Right renal cortex interstitium (tissue), 3 donors: ENCODE measurements at places on chromosomes 7 and 10.

DNA sequence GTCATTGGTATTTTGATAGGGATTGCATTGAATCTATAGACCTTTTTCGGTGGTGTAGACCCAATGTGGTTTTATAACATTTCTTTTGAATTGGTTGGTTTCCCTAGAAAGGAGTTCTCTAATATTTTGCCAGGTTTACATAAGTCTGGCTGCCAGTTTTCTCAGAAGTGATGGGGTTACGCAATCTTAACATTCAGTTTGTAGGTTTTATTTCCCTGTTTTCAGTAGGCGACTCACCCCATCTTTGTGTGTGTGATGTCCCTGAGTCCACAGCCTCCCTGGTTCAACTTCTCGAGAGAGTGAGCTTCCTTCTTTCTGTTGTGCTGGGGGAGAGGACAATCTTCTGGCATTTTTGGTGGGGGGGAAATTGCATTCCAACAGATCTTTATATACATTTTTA is 9.6 kb upstream of the KIF5B start:
- no peak for DNase-seq

- DNase-seq = no peak
Measured at GRCh38 chr10:14570800-14571199, 203.9 kb downstream of the FAM107B start.

GRCh38 chr10:98417973-98418664 is 3.1 kb upstream of the PYROXD2 start:
- DNase-seq = no peak

- no peak for DNase-seq
Measured at GRCh38 chr7:90817151-90817550, 221.0 kb downstream of the CDK14 start.

GRCh38 chr7:43302773-43303460 is 190.5 kb downstream of the HECW1 start:
- DNase-seq = no peak

DNA sequence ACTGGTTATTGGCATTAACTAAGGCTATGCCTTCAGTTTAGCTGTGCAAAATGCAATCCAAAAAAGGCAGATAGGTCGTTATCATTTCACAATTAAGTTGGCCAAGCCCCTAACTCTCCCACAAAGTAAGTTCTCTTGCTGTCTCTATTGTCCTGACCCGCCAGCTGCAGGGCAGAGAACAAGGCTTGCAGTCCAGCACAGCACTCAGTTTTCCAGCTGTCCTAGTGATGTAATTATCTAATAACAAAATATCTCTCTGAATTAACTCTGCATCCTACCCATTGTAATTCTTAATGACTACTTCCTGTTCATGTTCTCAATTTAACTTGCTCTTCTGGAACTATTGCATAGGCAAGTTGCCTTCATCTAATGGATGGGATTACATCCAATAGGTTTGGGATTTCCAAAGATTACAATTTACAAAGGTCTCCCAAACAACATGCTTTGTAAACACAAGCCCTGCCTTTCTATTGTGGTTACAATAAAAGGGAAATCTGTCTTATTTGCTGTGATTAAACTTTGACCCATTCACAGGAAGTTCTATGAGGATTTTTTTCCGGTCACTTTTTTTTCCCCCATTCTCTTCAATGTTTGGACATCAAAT is 55.2 kb downstream of the CDK6 start:
- DNase-seq = no peak

- no peak for DNase-seq
Measured at GRCh38 chr10:79397051-79397450, 48.4 kb downstream of the ZCCHC24 start.

DNA sequence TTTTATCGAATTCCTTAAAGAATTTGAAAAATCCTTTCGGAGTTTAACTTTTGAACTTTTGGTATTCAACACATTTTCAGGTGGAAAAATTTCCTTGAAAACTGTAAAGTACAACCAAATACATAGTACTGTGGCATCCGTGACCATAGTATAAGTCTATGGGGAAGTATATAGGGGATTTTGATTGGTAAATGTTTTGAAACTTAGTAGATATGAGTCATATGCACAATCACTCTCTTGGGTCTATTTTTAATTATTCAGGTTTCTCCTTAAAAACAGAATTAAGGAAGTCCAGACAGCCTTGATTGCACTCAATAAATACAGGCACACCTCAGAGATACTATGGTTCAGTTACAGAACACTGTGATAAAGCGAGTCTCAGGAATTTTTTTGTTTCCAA is 64.2 kb downstream of the AVL9 start:
- DNase-seq = no peak

GRCh38 chr7:7568553-7568952 is 1.9 kb downstream of the MIOS start:
- no peak for DNase-seq

DNA sequence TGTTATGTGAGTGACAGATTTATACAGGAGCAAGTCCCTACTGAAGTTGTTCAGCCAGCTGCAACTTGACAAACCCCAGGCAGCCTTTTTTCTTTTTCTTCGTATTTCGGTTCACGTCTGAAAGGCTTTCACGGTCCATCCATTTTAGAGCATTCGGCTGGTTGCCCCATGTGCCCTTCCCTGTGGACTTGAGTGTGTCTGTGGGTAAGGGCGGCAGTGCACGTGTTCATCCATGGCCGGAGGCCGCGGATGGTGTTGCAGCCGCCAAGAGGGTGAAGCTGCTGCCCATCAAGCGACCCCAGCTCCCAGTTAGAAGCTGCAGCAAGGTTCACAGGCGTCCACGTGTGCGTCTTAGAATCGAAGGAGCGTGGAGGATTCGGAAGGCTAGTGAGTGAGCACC is 35.9 kb downstream of the PPP2R2D start:
- DNase-seq = no peak

DNA sequence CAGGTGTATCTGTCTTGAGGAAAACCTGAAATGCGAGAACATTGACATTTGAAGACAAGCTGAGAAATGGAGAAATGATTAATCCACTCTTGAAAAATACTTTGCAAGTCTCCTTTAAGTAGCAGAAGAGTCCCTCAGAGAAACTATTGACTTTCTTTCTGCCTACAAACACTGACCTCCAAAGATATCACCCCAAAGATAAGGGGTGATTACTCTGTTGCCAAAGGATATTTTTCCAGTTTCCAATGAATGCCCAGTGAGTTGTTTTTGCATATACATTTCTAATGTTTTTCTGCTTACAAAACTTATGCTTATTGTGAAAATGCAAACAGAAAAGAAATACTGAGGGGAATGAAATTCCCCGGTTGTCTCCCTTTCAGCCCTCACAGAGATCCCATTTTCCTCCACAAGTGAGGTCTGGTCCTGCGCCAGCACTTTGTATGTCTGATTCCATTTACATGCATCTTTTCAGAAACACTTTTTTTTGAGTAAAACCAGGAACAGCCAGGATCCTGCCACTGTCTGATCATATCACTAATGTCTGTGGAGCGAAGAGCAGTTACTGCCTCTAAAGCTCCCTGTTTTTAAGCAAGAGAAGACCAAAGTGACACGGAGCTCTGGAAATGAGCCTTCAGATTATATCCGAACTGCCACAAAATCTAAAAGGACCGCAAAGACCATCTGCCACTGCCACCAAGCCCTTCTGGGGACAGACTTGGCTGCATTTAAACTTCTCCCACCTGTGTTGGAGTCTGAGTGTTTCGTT is 82.9 kb upstream of the PDCD4 start:
- no peak for DNase-seq

DNA sequence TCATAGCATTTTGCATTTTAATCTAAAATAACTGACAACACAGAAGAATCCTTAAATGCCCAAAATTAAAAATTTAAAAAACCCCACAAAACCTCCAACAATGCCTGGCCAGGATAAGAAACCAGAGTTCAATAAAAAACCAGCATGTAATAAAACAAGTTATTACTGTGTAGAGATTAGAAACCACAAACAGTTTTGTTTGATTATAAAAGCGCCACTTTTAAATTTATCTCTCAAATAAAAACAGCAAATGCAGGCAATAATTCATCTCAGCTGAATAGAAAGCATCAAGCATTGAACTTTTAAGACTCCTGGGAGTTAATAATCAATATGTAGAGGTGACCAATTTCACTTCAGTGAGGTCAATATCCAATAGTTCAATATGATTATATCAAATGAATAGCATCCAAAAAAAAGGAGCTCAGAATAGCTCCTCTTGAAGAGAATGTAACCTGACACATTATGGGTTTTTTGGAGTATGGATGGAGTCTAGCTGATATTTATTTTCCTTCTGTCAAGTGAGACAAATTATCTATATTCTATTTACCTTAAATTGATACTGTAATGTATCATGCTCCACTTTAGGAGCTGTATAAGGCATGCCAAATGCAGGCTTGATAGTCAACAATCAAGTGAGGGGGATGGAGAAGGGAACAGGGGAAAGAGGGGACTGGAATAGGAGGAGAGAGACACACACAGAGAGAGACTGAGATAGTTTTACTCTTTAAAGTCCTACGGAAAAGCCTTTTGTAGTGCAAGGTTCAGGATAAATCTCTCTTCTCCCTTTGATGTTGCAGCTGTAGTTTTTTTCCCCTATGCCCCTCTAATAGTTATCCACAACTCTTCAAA is 130.9 kb downstream of the RSU1 start:
- DNase-seq = no peak

DNA sequence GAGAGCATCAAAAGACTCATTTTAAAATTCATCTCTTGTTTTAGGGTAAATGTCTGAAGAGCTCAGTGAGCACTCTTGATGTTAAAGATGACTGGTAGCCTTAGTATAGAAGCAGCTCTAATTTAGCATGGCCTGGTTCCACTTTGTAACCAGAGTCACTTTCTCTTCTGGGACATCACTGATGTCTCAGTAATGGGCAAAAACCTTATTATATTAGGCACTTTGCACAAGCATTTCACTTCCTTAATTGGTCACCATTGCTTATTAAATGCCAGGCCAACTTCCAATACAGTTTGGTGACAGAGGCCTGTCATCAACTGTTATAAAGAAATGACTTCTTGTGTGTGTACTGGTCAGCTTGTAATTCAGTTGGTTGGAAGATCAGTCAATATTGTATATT is 53.0 kb downstream of the STEAP1B start:
- DNase-seq = no peak

GRCh38 chr7:130875901-130876300 is 141.9 kb upstream of the KLF14 start:
- DNase-seq = no peak

- no peak for DNase-seq
Measured at GRCh38 chr10:129604333-129605032, 137.4 kb downstream of the MGMT start.

- no peak for DNase-seq
Measured at GRCh38 chr10:35639021-35639727, 2.9 kb downstream of the FZD8 start.

DNA sequence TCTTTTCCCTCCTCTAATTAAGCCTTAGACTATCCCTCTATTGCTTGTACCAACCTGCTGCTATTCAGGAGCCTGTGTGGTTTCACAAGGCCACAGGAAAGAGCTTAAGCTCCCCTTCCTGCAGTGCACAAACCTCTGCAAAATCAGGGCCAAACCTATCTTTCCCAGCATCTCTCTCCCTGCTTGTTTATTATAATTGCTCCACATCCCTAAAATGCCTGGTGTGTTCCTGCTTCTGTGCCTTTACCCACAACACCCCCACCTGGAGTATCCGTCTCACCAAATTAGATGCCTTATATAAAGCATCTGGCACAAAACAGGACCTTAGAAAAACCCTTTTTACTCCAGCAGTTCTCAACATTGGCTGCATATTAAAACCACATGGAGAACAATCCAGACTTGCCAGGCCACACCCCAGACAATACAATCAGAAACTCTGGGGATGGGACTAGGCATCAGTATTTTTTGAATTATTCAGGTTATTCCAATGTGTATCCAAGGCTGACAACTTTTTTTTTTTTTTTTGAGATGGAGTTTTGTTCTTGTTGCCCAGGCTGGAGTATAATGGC is 16.7 kb downstream of the SEC31B start:
- DNase-seq = no peak

DNA sequence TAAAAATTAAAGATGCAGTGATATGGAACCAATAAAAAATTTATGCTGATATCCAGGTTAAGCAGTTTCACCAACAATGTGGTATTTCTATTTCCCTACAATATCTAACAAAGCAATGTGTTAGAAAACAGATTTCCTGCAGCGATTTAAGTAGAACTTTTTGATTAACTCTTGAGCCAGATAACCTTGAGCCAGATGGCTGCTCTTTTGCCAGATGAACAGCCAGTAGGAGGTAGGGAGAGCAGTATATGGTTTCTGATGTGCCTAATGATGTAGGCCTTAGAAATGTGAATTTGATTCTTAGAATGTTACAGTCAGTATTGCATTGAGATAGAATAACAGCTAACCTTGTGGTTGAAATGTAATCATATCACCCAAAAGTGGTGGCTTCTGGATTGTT is 31.1 kb downstream of the STAMBPL1 start:
- DNase-seq = no peak

- no peak for DNase-seq
Measured at GRCh38 chr7:39504963-39505362, 61.2 kb upstream of the YAE1 start.

- no peak for DNase-seq
Measured at GRCh38 chr7:113368256-113368655, 249.9 kb upstream of the SMIM30 start.

GRCh38 chr10:117360994-117361667 is 14.1 kb downstream of the PDZD8 start:
- DNase-seq = no peak

- no peak for DNase-seq
Measured at GRCh38 chr7:70733090-70733489, 398.9 kb upstream of the GALNT17 start.

- no peak for DNase-seq
Measured at GRCh38 chr10:70592746-70593512, 9.6 kb downstream of the PRF1 start.

- no peak for DNase-seq
Measured at GRCh38 chr7:90788052-90788451, 191.9 kb downstream of the CDK14 start.

DNA sequence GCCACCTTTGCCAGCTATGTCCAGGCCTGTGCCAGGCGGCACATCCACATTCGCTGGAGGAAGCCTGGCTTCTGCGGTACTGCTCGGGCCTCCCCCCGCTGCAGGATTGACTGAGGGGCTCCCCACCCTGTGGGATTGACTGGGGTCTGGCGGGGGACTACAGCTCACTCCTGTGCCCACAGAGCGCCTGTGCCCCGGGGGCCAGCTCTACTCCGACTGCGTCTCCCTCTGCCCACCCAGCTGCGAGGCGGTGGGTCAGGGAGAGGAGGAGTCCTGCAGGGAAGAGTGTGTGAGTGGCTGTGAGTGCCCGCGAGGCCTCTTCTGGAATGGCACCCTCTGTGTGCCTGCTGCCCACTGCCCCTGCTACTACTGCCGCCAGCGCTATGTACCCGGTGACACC is 6.7 kb upstream of the ZNF467 start:
- DNase-seq = no peak

GRCh38 chr10:13816195-13816925 is 229.6 kb downstream of the PRPF18 start:
- no peak for DNase-seq

GRCh38 chr7:91435381-91436059 is 171.3 kb downstream of the FZD1 start:
- no peak for DNase-seq

GRCh38 chr10:80509403-80510161 is 28.1 kb upstream of the SH2D4B start:
- no peak for DNase-seq

GRCh38 chr7:36303202-36304098 is 86.2 kb upstream of the ANLN start:
- DNase-seq = no peak
